Ascending aorta (tissue), 2 donors: ENCODE measurements at places on chromosomes 16 and 17. TPM values are rescaled to one million over a fixed set of nuclear protein-coding genes. Genes with fewer than 3 reads are reported as not detected.

GRCh38 chr16:48064971-48065370 lies 90.8 kb downstream of the ABCC12 start:
- no peak for DNase-seq

DNA sequence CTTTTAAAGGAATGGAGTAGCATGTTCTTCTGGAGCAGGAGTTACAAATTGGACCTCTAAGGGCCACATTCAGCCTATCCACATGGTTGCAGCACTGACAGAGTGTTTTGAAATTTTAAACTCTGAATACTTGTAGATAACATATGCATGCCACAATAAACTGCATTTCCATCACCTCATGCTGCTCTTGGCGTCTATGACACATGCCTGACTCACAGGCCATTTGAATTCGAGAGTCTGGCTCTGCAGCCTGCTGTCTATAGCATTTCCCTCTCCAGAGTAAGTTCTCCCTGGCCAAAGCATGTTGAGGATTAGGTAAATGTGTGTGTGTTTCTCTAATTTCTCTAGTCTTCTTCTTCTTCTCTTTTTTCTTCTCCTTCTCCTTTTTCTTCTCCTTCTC lies 28.7 kb upstream of the MYOCD start:
- peak; percentile 90 for DNase-seq

DNA sequence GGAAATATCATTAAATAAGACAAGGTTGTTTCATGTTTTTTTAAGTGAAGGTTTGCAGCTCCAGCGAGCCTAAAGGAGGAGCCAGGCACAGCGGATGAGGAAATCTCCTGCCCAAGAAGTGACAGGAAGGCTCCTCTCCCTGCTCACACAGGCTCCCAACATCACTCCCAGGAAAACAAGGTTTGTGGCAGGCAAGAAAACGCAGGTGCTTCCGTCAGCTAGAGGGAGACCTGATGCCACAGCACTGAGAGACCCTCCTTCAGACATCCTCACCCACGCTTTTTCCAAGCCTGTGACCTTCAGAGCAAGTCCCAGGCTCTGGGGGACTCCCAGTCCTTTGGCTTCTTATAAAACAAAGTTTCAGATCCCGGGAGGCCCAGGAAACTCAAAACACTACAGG lies 89.7 kb downstream of the ZNF423 start:
- no peak for DNase-seq

DNA sequence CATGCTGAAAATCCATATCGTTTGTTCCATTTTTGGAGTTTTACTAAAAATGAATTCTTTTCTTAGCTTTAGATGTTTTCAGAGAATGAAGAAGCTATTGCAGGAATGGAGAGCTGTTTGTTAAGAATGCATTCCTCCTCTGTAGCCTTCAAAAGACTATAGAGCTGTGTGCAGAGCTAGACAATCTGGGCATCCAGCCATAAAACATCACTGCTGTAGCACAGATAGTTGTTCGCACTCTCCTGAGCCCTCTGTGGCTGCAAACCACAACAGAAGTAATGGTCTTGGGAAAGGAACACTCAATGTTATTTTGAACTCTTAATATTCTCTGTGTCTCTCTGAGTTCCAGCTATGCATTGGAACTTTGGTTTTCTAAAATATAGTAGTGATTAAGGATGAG lies 4.9 kb downstream of the TNRC6C start:
- no peak for DNase-seq

- no peak for DNase-seq
Measured at GRCh38 chr16:79932572-79932971, 332.0 kb upstream of the MAF start.

DNA sequence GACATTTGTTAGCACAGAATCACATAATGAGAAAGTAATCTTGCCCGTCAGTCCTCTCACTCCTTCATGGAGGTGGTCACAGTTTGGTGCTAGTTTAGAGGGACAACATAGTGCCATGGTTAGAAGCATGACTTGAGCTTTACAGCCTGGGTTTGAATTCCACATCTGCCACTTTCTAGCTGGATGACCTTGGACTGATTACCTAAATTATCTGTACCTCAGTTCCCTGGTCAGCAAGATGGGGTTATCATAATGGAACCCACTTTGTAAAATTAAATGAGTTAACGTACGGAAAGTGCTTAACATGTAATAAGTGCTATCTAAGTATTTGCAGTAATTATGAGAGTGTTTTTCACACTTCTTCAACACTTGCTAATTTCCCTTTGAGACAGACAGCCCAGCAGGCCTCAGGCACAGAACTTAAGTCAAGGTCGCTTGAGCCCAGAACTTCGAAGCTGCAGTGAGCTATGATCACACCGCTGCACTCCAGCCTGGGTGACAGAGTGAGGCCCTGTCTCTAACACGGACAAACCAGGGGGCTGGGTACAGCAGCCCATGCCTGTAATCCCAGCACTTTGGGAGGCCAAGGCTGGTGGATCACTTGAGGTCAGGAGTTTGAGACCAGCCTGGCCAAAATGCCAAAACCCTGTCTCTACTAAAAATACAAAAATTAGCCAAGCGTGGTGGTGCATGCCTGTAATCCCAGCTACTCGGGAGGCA lies 7.1 kb downstream of the VWA3A start:
- DNase-seq: no peak

DNA sequence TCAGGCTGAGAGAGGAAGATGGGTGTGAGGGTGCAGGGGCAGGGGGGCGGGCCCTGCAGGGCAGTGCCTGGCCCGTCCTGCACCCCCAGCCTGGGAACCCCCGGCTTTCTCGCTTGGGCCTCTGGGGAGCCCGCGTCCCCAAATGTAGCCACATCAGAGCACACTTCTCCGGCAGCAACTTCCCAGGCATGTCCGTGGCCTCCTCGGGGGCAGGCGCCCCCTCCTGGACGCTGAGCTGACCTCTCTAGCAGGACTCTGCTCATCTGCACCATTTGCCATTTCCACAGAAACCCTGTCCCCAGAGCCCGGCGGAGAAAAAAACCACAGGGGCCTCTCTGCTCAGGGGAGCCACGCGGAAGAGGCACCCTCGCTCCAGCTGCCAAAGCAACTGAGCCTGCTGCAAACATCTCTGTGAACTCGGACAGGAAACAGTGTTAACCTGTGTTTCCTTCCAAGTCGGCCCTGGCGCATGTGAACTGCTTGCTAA lies 63.4 kb downstream of the KLHDC4 start:
- no peak for DNase-seq

GRCh38 chr16:15979801-15980200 lies 30.4 kb downstream of the ABCC1 start:
- DNase-seq: no peak

GRCh38 chr16:56334761-56335160 lies 90.6 kb downstream of the AMFR start:
- DNase-seq: no peak

DNA sequence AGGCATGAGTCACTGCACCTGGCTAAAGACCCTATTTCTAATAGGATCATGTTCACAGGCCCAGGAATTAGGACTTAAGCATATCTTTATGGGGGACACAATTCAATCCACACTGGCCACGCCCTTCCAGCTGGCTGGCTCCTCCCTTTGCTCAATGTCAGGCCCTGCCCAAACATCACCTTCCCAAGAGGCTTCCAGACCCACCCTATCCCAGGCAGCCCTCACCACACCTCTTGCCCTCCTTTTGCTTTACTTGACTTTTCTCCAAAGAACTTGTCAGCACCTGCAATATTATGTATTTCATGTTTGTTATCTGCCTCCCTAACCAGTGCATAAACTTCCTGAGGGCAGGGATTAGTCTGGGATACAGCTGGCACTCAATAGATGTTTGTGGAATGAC lies 109.6 kb upstream of the CDH5 start:
- no peak for DNase-seq

DNA sequence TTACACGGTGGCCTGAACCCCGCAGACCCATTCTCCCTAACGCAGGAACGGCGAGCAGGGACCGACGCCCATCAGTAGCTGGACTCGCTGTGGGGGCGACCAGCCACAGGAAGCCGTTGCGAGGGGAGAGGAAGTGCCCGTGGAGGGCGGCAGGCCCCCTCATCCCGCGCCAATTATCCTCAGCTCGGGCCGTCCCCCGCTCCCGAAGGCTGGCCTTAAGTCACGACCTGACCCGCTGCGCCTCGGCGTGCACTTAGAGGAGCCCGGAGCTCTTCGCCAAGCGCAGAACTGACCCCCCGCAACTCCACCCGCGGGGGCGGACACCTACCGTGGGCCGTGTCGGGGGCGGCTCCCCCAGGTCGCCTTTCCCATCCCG lies 401 bp downstream of the ARL16 start:
- DNase-seq: no peak

DNA sequence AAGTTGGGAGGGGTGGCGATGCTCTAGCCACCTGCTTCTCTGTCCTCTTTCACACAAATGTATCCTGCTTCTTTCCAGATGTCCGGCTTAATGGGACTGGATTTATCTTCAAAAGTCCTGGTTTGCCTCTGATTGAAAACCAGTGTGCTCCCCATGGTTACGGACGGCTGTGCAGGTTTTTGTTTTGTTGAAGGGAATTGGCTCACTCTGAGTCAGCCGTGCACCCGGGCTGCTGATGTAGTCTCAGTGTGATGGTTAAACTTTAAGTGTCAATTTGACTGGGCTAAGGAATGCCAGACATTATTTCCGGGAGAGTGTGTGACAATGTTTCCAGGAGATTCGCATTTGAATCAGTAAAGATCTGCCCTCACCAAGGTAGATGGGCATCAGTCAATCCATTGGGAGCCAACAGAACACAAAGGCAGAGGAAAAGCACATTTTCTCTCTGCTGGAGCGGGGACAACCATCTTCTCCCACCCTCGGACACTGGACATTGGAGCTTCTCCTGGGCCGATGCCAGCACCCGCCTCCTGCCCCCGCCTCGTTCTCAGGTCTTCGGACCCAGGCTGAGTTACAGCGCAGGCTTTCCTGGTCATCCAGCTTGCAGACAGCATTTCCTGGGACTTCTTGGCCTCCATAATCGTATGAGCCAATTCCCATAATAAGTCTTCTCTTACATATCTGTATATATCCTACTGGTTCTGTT lies 126.9 kb upstream of the TNRC6C start:
- DNase-seq: peak; percentile 86

DNA sequence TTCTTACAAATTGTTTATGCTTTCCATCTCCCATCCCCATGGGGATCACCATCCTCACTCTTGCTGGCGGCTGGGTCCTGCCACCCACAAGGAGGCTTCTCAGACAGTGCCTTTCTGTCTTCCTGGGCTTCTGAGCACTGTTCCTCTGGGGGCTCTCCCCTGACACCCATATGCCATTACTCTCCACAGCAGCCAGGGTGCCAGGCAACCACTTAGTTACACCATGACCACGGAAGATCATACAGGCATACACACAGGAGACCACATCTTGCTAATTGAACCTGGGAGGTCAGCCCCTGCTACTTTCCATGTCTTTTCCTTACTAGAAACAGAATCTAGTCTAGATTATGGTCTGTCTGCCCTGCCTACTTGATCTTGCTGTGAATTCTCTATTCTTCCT lies 27.7 kb upstream of the HS3ST2 start:
- no peak for DNase-seq

DNA sequence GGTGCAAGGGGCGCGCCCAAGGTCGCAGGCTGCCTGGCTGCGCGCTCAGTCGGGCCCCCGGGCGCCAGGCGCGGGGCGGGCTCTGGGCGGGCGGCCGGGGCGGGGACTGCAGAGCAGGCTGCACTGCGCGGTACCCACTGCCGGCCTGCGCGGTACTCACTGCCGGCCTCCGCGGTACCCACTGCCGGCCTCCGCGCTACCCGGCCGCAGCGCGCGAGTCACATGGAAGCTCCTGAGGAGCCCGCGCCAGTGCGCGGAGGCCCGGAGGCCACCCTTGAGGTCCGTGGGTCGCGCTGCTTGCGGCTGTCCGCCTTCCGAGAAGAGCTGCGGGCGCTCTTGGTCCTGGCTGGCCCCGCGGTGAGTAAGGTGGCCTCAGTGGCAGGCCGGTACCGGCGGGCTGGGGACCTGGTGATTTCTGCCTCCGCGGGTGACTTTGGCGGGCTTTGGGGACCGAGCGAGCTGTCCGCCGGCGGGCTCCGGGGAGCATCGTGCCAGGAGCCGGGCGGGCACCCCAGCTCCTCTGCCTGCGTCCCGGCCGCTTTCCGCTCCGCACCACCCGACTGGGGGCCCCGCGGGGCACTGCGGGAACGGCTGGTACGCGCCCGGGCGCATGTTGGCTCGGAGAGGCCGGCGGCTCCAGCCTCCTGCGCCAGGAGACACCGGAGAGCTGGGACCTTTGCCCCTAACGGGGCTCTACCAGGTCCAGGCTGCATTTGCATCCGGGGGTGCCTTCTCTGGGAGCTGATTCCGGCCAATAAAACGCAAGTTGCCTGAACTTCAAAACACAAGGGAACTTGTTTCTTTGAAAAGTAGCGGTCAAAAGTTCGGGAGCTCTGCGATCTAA lies at the start of gene SLC47A1:
Gene SLC47A1 (plus strand): TSS at position 137 of the 844 bp plus-strand sequence. CDS start 86 bp downstream, at position 223.
- no peak for DNase-seq

- no peak for DNase-seq
Measured at GRCh38 chr16:67486805-67487204, 3.5 kb upstream of the AGRP start.

DNA sequence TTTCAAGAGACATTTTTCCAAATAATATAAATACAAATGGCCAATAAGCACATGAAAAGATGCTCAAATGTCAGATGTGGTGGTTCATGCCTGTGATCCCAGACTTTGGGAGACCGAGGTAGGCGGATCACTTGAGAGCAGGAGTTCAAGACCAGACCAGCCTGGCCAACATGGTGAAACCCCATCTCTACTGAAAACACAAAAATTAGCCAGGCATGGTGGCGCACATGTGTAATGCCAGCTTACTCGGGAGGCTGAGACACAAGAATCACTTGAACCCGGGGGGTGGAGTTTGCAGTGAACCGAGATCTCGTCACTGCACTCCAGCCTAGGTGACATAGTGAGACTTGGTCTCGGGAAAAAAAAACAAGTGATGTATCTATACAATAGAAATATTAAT lies 2.9 kb upstream of the GALK1 start:
- DNase-seq: no peak

DNA sequence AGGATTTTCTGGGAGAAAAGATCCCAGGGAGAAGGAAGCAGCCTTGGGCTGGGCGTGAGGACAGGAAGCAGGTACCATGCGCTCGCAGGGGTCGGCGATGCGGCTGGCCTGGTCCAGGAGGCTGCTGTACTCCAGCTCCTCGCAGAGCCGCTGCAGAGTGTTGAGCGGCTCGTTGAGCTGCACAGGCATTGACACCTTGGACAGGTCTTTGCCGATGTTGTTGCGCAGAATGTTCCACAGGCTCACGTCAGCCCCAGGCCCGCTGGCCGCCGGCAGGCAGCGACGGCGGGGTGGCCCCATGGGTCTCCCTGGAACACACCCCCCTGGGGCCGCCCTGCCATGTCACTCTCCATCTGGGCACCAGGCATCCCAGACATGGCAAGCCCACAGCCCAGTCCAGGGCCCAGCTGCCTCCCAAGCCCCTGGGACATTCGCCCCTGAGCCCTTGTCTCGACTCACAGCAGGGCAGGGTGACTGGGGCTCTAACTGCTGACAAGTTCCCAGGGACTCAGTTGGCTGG lies 8.0 kb downstream of the OSBPL7 start:
- DNase-seq: peak; percentile 56

GRCh38 chr17:67151717-67152116 lies 93.3 kb downstream of the HELZ start:
- DNase-seq: no peak

LRRC46 gene
- not detected for total RNA-seq

SUMO2 gene
- 23.9 TPM for total RNA-seq

C16orf96 gene
- not detected for total RNA-seq

ACAP1 gene
- 12.0 TPM for total RNA-seq
